ENCODE measurements at places on chromosomes 4 and X.

DNA sequence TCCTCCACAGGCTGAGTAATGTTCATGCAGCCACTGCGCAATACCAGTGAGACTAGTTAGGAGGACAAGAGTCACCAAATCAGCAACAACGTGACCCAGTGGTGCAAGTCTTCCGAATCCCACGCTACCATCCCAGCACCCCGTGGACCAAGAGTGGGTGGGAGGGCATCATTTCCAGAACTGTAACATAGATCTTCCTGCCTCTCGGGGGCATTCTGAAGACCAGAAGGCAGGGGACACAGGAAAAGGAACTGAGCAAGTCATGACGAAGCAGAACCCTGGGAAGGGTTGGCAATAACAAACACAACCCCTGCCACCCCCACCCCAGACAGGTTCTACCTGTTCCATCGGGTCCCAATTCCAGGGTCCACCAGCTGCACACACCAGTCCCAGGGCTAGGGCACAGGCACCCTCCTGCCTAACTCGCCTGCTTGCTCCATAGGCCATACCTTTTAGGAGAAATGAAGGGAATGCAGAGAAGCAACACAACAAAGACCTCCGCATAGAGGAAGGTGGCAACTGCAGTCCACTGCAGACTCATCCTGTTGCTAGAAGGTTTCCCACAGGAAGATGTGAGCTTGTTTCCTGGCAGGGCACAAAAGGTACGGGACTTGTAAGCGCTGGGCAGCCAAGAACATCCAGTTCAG lies 1.4 kb downstream of the BCAP31 start:
- no peak for DNase-seq

DNA sequence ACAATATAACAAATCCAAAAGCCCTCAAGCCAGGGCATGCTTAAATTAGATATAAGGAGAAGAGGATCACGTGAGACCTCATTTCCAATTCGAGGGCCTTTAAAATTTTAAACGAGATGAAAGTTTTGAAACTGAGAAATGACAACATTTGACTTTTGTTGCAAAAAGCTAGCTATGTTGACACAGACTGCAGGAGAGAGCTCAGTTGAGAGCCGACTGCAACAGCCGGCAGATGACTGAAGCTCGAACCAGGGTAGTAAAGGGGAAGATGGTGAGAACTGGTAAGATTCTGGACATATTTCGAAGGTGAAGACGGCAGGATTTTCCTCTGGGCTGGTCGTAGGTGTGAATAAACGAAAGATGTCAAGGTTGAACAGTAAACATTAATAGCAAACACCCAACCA lies 773 bp downstream of the PRMT9 start:
- no peak for DNase-seq

- no peak for DNase-seq
Measured at GRCh38 chr4:168577624-168578023, 80.8 kb downstream of the PALLD start.

- no peak for DNase-seq
Measured at GRCh38 chr4:73053974-73054480, 15.5 kb downstream of the COX18 start.

DNA sequence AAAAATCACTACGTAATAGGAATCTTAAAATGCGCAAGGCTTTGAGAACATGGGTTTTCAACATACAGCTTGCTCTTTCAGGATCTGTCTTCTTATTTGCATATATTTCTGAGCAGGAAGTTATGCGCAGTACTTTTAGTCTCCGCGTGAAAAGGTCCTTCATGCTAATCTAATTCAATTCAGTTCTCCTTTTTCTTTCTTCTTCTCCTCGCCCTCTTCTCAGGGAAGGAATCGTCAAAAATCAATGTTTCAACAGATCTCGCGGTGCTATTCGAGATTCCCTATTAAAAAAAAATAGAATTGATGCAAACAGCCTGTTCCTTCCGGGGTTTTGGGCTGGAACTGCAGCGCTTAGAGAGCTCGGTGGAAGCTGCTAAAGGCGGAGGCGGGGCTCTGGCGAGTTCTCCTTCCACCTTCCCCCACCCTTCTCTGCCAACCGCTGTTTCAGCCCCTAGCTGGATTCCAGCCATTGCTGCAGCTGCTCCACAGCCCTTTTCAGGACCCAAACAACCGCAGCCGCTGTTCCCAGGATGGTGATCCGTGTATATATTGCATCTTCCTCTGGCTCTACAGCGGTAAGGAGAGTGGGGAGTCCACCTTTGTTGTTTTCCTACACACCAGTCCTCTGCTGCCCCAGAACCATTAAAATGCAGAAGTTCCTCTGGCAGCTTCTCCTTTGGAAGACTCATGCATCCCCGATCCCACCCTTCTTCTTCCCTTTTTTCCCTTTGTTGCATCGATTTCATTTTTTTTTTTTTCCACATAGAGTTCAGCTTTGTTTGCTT lies at the start of the genes HMGN5 and SH3BGRL:
TSS of gene HMGN5 (minus strand) at position 243 of the 785 bp plus-strand sequence. CDS start 80,364 bp downstream, outside the sequence.
TSS of gene SH3BGRL (plus strand) at position 432 of the 785 bp plus-strand sequence. CDS start at position 531, 99 bp downstream.
- DNase-seq, result peak; percentile 58

DNA sequence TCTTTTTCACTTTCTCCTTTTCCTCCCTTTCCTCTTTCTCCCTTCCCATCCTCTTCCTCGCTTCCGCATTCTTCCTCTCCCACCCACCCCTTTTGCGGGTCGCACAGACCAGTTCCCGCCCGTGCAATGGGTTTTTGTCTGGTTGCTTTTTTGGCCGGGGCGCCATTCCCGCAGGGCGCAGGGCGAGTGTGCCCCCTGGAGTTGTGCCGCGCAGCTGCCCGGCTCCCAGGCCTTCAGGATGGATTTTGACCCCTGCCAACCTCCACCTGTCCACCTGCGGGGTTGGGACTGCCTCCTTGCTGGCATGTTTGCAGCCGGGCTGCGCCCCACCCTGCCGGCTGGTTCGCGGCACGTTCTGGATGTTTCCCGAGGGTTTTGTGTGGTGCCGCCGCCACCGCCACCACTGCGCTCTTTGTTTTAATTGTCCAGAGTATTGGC lies 578 bp upstream of the SEL1L3 start:
- peak; percentile 17 for DNase-seq

DNA sequence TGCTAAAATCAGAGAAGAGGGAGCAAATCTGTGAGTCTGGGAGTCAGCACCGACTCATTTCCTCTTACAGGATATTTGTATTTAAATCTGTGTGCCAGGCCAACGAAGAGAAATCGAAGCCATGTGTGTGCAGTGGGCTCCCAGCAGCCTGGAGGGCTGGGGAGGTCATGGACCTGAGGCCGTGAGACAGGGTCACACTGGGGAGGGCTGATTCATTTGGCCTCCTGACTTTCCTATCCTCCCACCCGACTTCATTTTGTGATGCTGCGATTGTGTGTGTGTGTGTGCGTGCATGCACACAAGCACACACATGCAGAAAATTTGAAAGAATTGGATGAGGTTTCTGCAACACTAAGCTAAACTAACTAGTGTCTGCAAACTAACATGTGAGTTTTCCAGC lies 48.7 kb upstream of the STX18 start:
- no peak for DNase-seq

GRCh38 chr4:154230091-154230490 lies 261.5 kb downstream of the DCHS2 start:
- DNase-seq, result no peak

- no peak for DNase-seq
Measured at GRCh38 chrX:131235768-131236545, 53.1 kb downstream of the IGSF1 start.

DNA sequence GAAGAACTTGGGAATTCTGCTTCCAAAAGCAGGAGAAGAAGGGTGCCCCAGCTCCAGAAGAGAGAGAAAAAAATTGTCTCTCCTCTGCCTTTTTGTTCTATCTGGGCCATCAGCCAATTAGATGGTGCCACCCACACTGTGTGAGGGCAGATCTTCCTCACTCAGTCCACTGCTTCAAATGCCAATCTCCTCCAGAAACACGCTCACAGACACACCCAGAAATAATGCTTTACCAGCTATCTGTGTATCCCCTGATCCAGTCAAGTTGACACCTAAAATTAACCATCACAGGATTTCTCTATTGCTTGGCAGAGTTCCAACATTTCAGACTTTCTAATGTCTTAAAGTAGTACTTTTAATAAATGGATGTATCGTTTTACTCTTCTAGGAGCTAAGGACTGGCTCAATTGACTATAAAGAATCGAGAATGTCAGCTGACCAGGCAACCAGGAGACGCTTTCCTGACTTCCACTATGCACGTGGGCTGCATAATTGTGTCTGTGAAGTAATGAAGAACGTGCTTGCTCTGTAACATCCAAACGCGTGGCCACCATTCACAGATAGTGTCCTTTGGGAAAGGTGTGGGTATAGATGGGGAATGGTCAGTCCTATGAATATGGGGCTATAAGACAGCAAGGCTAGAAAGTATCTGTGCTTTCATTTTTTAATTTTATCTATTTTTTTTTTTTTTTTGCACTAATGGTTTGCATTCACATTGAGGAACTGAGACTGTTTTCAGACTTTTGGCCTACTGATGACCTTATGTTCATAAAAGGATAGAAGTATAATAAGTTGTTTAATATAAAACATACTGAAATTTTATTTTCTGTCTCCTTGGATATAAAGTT lies 9.9 kb upstream of the SMIM20 start:
- DNase-seq, result no peak

DNA sequence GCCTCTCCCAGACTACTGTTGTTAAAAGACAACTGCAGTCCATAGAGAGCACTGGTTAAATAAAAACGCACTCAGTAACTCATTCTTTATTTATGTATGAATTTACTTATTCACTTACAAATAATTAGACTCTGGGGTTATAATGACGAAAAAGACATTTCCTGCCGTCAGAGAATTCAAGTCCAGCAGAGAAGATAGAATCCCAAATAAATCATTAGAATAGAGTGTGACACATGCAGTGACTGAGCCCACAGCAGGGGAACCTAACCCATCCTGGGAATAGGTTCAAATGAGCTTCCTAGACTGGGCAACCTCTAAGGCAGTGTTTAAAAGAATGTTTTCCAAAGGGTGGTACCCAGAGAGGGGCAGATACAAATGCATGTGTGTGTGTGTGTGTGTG lies 53.9 kb downstream of the FGFBP1 start:
- no peak for DNase-seq

DNA sequence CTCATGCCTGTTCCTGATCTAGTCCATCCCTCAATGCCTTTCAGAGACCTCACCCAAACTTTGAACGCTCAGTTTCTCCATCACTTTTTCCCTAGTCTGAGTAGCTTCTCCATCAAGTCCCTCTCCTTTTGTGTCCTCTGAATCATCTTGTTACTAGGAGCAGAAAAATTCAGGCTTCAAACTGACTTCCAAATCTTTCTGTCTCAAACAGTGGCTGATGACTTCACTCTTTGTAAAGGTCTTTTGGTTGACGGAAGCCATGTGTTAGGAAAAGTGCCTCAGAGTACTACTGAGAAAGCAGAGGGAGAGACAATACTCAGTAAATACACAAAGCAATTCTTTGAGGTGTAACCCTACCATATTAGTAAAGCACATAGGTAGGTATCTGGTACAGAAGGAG lies 65.7 kb upstream of the CAMK2D start:
- no peak for DNase-seq

- DNase-seq, result peak; percentile 47
Measured at GRCh38 chrX:46408553-46409407, 136.4 kb downstream of the ZNF674 start.

DNA sequence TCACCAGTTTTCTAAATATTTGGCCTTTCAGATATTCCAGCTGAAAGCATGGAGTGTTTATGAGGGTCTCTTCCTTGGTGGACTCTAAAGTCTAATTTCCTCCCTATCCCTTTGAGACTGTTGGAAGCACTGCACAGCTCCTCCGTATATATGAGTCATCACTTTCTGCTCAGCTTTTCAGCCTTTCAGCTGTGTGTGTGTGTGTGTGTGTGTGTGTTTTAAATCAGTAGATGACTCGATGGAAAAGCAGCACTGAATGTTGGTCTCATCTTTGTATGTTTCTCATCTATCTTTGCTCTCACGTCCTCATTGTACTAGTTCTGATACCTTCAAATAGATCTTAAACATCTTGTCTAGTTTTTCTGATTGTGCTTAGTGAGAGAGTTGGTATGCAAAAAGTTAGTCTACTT lies 81.6 kb downstream of the ZFX start:
- no peak for DNase-seq

GRCh38 chr4:153294631-153295030 lies 49.9 kb upstream of the MND1 start:
- DNase-seq, result no peak

DNA sequence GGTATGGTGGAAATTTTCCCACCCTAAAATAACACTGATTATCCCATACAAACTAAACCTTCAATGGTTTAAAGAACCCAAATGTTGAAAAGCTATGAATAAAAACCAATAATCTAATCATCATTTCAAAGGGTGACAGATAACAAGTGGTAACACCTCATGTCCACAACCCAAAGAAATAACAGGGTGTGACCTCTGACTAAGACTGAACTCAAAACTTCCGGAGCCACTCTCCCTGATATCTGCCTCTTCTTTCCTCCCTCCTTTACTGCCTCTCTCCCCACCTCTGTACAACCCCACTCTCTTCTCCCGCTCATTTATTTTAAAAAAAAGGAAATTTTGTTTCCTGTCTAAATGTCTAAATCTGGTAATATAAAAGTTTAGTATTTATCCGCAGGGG lies 11.5 kb downstream of the FBXW7 start:
- no peak for DNase-seq

DNA sequence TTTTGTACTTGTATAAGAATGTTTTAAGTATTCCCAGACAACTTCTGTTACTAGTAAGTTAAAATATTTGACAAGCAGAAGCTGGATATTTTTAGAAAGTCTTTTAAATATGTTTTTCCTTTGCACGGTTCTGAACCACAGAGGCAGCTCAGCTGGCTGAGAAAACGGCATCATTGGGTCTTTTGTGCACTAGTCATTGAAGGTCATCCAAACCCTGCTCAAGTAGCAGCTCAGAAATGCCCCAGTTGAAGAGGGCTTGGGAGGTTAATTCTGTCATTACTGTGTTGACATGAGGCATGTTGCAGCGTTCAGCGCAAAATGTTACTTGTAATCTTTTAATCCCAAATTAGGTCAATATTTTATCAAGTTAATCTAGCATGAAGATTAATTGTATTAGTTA lies 383.7 kb upstream of the FAM241A start:
- no peak for DNase-seq

GRCh38 chr4:115945026-115945425 lies 831.6 kb upstream of the NDST4 start:
- no peak for DNase-seq

DNA sequence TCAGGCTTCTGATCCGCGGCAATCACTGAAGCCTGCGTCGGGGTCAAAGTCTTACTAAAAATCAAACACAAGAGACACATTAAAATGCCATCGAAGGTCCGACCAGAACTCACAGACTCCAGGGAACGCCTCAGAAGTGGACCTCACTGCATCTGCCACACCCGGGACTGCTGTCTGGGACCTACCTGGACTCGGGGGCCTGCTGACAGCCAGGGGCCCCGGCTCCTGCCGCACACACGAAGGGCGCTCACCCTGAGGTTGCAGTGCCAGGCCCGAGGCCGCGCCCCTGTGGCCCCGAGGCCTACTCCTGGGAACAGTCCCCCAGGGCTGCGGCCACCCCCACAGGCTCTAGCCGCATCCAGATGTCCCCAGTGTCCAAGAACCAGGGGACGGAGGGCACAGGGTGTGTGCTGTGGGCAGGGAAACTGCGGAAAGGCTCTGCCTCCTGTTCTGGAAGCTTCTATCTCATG lies 7.4 kb downstream of the CTBP1 start:
- no peak for DNase-seq

Data from neuronal stem cell (in vitro differentiated cells).